Stimulated activated CD4-positive, alpha-beta T cell treated with anti-CD3 and anti-CD28 coated beads, Interleukin-12 subunit alpha, Interleukin-12 subunit beta, amount 100 ng/mL, for 24 hours (primary cell): ENCODE measurements at places on chromosomes 3 and 15.

DNA sequence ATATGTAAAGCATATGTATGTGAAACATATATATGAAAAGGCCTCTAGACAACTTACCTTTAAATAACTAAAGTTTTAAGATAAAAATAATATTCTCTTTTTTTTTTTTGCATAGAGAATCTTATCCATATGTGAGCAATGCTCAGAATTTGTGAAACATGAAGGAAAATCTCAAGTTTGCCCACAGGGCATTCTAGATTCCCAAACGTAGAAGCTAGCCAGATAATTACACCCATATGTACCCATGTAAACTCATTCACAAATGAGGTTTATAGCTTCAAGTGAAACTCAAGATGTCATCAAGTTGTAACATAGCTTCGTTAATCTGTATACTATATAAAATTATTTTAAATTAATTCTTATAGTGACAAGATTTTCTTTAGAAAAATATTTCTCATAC, 537.3 kb upstream of the NR2F2 start:
- no peak for DNase-seq

DNA sequence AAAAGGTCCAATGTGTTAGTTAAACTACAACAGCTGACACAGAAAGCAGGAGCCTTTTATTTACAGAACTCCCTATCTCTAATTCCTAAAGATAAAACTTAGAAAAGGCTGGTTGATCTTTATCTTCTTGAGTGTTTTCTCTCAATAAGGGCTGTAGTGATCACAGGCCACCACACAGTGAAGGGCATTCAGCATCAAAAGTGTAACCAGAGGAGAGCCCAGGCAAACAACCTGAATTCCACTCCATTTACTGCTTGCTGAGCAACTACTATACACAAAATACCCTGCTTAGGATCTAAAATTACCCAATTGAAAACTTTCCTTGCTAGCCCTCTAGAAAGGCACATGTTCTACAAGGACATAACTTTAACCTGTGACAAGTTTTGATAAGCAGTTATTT, 122.7 kb downstream of the MEIS2 start:
- no peak for DNase-seq

GRCh38 chr3:68206524-68207117, 552.2 kb upstream of the SUCLG2 start:
- no peak for DNase-seq

- DNase-seq, result no peak
Measured at GRCh38 chr15:69855258-69856000, 242.3 kb downstream of the TLE3 start.

GRCh38 chr3:43699864-43700263, 9.1 kb downstream of the ABHD5 start:
- no peak for DNase-seq

GRCh38 chr15:70505411-70505919, 257.9 kb downstream of the UACA start:
- DNase-seq, result no peak

GRCh38 chr3:35263477-35263876, 375.8 kb upstream of the ARPP21 start:
- no peak for DNase-seq

DNA sequence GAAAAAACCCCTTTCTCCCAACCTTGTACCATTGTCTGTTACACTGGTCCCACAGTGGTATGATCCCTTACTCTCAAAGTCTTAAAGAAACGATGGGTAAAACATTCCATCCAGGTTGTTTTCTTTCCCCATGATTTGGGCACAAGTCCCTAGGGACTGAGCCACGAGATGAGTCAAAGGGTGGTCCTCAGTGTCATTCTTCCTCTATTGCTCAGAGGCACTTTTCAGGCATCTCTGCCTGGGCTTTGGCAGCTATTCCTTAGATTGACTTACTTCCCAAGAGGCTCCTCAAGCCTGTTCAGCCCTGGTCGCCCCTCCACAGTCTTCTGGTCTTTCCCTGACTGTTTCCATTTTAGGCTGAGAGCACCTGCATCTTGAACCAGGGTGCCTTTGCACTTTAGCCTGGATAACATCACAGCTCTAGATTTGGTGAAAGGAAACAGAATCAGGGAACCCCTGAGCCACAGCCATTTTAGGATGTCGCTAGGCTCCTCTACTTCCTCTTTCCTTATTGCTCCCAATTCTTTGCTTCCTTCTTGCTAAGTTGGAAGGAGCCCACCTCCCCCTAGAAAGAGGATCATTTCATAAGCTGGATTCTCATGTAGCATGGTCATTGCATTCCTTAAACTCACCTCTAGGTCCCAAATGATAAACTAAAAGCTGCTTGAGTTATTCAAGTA, 131.0 kb upstream of the TPRG1 start:
- DNase-seq, result no peak

DNA sequence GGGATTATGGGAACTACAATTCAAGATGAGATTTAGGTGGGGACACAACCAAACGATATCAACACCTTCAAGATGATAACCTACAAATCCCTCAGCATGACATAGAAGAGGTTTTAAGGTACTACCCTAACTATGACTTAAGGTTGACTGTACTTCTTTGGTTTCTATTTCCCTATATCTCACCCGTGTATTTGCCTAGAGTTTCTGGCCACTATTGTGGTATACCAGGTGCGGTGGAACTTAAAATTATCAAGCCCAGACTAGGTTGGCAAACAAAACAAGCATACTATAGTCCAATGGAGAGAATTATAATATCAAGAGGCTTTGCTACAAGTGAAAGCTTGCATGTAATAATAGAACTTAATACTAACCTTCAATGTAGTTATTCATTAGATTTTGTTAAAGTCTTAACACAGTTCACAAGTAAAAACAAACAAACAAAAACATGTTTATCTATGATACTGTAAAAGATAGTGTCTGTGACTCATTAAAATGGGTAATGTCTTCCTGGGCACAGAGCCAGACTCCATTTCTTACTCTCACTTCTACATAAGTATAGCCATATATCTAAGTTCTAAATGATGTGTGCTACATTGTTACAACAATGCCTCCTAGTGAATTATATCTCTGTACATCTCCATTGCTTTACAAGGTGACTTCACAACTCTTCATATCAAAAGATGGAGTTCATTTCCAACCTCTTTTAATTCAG, 479.1 kb downstream of the ZBBX start:
- no peak for DNase-seq

GRCh38 chr3:196619223-196619622, 20.3 kb upstream of the NRROS start:
- DNase-seq, result no peak

GRCh38 chr3:189282741-189283140, 111.0 kb downstream of the TPRG1 start:
- no peak for DNase-seq

- DNase-seq, result no peak
Measured at GRCh38 chr3:144265542-144266100, 294.0 kb downstream of the DIPK2A start.

GRCh38 chr15:61051569-61052031, 177.5 kb downstream of the RORA start:
- DNase-seq, result no peak

- no peak for DNase-seq
Measured at GRCh38 chr15:33034588-33034987, 159.9 kb downstream of the FMN1 start.

DNA sequence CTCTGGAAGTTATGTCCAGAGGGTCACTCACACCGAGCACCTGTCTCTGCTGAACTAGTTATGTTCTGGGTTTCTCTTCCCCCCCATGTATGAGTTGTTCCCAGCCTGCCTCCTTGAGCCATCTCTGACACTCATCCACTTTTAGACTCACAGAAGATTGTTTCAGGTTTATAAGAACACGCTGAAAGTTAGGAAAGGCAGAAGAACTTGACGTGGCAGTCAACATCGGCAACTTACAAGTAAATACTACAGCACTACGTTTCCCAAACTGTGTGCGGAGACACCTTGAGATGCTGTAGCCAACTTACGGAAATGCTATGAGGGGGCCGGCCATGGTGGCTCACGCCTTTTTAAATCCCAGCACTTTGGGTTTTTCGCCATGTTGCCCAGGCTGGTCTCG, 318.0 kb downstream of the ZNF621 start:
- no peak for DNase-seq

GRCh38 chr15:62141200-62141599, 23.9 kb downstream of the C2CD4B start:
- no peak for DNase-seq

DNA sequence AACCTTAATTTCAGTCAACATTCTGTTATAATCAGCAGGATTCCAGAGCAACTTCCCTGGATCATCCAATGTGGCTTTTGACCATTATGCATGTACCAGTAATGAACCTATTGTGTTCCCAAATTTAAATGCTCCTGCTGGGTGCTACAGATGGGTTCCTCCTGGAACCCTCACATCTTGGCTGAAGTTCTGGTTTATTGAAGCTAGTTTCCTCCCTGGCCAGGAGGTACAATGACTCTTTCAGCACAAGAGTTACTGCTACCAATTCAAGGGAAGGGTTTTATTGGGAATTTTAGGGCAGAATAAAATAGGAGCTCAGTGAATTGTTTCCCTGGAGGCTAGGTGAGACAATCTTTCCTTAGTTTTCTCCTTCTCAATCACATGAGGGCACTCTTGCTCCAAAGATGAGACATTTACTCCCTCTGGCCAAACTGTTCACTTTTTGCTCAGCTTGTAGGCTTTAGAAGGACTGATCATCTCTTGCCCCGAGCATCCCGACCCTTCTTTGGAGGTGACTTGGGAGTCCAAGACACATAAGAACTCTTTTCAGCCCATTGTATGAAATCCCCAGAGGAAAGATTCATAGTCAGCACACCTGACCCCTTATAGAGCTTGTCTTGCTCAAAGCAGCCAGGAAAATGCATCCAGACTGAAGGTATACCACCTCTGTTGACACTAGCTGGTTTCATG, 8.8 kb upstream of the NPHP3 start:
- no peak for DNase-seq

DNA sequence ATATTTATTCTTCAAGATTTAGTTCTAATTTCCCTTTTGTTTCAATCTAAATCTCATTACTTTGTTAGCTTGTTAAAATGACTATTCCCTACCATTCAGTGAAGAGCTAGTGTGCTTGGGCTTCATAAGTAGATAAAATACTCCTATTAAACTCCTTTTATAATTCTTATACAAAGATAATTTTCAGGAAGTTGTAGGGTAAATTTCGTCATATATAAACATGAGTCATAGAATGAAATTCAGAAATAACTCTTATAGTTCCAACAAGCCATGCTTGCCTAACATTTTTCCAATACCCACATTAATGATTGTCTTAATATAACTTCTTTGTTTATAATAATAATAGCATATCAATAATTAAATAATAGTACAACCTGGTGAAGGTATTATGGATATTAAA, 407.3 kb downstream of the NAALADL2 start:
- DNase-seq, result no peak

DNA sequence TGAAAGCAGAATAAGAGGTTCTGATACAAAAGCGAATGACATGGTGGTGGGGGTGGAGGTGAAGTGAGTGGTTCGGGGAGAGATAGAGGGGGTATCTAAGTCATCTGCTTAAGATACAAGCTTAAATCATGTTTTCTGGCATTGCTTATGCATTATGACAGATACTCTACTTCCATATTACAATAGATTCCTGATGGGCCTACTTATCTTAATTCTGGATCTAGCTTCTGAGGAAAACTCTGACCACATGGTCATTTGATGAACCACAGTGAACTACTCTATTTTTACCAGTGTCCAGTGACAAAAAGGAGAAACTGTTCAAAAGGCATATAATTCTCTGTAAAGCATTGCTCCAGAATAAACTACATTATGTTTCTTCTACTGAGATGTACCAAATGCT, 673.7 kb upstream of the CCDC54 start:
- no peak for DNase-seq

DNA sequence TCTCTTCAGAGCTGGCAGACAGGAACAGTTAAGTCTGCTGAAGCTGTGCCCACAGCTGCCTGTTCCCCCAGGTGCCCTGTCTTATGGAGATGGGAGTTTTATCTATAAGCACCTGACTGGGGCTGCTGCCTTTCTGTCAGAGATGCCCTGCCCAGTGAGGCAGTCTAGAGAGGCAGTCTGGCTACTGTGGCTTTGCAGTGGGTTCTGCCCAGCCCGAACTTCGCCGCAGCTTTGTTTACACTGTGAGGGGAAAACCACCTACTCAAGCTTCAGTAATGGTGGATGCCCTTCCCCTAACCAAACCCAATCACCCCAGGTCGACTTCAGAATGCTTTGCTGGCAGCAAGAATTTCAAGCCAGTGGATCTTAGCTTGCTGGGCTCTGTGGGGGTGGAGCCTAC, 91.2 kb downstream of the SLC25A26 start:
- no peak for DNase-seq

- DNase-seq, result no peak
Measured at GRCh38 chr3:13318626-13319470, 101.3 kb downstream of the NUP210 start.

- DNase-seq, result no peak
Measured at GRCh38 chr3:85846940-85847339, 888.2 kb downstream of the CADM2 start.

DNA sequence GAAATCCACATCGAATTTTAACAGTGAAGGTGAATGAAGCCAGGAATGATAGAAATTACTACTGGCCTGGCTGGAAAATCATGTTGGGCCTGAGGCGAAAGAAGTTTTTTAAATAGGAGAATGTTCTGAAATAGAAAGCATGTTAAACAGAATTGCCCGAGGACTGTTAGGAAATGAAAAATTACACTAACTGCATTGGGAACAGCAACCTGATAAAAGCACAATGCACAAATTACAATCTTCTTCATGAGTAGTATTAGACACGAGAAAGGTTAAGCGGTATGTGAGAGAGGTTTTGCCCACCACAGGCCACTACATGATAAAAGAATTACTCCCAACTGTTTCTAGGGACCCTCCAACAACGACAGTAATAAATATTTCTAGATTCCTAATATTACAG, 18.9 kb downstream of the GBE1 start:
- DNase-seq, result no peak

- DNase-seq, result no peak
Measured at GRCh38 chr15:64121614-64122013, 25.8 kb downstream of the SNX1 start.

- no peak for DNase-seq
Measured at GRCh38 chr3:57350271-57350670, 57.8 kb upstream of the ASB14 start.

DNA sequence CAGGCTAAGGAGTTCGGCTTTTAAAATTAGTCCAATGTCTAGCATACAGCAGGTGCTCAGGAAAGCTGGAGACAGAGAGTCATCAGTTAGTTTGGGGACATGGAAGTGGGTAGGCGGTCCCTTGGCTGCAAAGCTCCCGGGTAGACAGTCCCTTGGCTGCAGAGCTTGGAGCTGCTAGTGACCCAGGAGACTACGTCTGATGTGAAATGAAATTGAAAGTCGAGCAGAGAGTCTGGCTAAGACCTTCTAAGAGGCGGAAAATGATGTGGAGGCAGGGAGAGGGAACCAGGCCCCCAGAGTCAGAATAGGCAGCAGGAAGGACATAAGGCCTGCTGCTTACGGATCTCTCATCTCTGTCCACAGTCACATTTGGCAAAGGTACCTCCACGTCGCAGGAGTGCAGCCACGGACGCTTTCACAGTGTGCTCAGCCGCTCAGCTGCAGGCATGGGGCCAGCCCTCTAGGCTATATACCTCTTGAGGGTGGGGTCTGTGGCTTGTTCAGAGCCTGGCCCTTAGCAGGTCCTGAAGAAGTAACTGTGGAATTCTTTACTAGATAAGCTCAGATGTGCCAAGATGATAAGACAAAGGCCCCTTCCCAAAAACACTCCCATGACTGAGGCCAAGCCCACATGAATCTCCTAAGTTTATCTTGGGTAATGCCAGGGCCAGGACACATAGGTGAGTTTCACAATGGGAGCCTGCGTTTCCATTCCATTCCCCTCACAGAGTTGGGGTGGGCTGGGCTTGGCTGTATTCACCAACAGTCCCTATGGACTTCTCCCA, 131.7 kb downstream of the XXYLT1 start:
- DNase-seq, result no peak
